ENCODE measurements at places on chromosomes 7 and 10.

- no peak for DNase-seq
Observed at GRCh38 chr7:101068401-101068800, 16.9 kb upstream of the TRIM56 start.

DNA sequence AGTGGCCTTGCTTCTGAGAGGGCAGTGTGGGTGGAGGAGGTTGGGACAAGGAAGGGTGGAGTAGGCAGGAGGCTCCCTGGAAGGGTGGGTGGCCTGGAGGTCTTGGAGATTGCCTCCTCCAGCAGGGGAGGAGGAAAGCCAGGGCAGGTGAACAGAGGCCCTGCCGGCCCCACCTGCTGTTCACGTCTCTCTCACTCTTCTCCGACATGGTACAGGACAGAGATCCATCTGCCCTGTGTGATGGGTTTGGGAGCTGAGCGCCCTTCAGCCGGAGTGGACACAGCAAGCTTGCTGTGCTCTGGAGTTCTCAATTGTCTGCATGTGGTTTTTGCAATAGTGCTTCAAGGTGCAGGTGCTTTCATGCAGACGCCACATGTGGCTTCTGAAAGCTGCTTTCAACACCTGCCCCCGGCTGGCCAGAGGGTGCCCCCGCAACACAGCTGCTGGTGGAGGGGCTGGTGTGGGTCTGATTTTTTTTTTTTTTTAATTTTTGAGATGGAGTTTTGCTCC, 82.8 kb upstream of the GNA12 start:
- no peak for DNase-seq

GRCh38 chr10:20847512-20847911, 49.6 kb downstream of the NEBL start:
- DNase-seq: no peak

GRCh38 chr7:150862356-150862755, 10.0 kb downstream of the AOC1 start:
- DNase-seq: no peak

DNA sequence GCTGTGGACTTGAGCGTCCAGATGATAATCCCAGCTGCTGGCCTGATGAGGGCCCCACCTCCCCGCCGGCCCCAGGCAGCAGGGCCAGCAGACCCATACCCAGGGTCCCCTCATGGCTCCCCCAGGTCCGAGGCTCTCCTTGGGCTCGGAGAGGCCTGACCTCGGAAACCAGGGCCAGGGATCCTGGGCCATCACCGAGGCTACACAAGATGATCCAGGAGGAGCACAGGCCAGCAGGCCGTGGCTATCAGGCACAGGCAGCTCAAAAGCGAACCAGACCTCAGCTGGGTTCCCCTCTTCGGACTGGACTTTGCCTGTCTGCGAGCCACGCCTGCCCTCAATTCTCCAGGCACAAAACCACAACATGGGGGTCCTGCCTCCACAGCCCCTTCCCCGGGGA, 17.4 kb downstream of the PDGFA start:
- DNase-seq: no peak

GRCh38 chr10:116723428-116724281, 18.7 kb downstream of the HSPA12A start:
- no peak for DNase-seq

GRCh38 chr7:22115689-22116088, 170.0 kb upstream of the CDCA7L start:
- DNase-seq: no peak

GRCh38 chr10:73244866-73245477, 2.1 kb downstream of the DNAJC9 start:
- DNase-seq: no peak

DNA sequence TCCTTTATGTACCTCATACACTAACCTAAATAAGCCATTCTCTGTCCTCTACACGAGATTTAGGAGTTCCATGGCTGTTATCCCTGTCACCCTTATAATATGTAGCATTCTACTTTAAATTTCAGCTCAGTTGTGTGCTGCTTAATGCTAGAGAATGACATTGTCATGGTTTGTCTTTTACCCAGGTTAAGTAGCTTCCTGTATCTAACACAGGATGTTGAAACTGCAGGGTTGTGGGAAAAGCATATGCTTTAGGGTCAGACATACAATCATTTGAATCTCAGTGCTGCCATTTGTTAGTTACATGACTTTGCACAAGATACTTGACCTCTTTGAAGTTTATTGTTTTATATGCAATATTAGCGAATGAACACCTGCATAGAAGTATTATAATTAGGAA, 235.1 kb upstream of the CACNA2D1 start:
- peak; percentile 25 for DNase-seq

DNA sequence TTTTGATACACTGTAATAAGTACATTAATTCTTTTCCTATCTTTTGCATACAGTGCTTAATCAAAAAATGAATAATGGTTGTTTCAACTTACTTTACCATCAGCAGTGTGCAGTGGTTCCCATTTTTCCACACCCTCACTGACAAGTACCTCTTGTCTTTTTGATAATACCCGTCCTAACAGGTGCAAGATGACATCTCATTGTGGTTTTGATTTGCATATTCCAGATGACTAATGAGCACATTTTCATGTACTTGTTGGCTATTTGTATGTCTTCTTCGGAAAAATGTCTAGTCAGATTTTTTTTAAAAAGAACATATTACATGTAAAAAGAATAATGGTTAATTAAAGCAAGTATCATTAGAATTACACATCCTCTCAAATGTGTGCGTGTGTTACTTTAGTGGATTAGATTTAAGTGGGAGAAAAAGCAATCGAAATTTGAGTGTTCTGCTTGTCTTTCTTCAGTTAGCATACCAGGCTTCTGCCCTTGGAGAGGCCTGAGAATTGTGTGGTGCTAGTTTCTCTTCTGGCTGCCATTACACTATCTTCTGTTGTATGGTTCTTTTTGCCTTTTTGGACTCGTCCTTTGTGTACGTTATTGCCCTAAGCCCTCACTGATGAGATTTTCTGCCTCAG, 291.2 kb downstream of the AUTS2 start:
- DNase-seq: no peak

GRCh38 chr7:117375380-117375779, 51.9 kb downstream of the ASZ1 start:
- no peak for DNase-seq

DNA sequence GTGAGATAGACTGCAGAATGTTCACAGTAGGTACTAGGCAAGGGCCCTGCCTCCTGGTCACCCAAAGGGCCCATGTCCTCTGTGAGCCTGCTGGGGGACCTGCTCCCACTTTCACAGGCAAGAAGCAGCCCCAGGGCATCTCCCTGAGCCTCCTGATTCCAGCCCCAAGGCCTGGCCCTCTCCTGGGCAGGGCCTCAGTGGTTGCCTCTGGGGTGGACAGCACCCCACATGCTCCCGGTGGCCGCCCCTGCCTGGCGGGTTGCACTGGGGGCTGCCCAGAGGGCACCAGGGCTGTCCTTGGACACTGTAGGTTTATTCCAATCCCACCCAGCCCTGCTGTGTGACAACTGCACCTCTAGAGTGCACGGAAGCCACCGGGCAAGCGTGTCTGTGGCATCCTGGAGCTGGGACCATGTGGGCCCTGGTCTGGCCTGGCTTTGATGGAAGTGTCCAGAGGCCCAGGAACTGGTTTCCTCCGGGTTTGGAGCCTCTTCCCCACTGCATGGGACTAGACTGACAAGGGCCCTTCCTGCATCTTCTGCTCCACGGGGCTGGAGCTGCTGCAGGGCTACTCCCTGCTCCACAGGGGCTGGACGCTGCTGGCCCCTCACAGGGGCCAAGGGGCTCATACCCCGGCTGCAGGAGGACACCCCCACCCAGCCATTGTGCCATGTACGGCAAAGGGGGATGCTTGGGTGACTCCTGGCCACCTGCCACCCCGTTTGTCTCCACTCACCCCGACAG, 25.0 kb upstream of the SYCE1 start:
- no peak for DNase-seq

DNA sequence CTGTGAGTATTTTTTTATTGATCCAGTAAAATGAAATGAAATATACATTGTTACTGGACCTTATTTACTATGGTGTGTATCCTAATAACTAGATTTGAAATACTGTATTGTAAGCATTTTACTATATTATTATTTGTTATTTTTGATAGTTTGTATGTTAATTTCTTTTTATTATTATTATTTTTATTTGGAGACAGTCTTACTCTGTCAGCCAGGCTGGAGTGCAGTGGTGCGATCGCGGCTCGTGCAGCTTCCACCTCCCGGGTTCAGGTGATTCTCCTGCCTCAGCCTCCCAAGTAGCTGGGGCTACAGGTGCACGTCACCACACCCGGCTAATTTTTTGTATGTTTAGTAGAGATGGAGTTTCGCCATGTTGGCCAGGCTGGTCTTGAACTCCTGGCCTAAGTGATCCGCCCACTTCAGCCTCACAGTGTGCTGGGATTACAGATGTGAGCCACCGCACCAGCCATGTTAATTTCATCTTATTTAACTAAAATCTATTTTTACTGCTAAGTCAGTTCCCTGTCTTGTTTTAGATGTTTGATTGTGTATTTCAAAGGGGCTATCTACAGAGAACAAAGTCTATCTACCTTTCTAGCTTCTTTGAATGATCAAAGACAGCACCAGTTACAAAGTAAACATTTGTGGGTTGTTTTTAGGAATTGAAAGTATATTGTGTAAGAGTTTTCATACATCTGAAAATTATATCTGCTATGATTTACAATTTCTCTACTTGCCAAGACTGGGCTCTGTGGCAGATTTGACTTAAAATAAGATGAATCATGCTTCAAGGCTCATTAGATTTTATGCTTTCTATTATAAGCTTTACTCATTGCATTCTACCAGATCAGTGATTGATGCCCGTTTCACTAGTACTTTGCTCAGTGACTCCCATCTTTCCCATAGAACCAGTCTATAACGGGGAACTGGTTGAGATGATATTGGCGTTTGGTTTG, 41.6 kb downstream of the CDC123 start:
- no peak for DNase-seq

DNA sequence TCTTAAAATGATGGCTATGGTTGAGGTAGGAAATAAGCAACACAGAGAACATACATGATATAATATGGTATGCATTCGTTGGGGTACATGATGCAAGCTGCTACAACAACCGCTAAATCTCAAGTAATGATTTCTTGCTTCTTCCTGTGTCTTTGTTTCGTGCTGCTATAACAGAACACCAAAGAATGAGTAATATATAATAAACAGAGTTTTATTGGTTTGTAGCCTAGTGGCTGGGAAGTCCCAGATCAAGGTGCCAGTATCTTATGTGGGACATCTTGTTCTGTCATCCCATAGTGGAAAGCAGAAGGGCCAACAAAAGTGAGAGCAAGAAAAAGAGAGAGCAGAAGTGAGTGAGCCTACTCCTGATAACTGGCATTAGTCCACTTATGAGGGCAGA, 689.7 kb downstream of the SUGCT start:
- DNase-seq: no peak

GRCh38 chr7:115023219-115023618, 101.3 kb downstream of the MDFIC start:
- DNase-seq: no peak

DNA sequence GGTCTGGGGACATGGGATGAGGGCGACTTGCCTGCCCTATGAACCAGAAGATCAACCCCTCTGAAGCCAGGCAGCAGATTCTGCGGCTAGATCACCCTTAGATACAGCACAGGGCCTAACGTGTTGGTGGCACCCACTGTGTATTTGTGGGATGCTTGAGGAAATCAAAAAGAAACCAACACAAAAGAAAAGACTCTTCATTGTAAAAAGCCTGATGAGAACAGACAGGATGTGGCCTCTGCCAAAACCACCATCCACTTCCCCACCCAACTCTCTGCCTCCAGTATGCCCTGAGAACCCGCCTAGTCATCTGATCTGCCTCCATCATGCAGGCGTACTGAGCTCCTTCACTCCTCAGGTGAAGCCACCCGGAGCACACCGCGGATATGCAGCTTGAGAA, 97.2 kb upstream of the INSYN2A start:
- DNase-seq: peak; percentile 16

GRCh38 chr10:44806950-44807349, 104.2 kb upstream of the TMEM72 start:
- DNase-seq: no peak

GRCh38 chr10:124677293-124677699, 66.9 kb downstream of the FAM53B start:
- no peak for DNase-seq

GRCh38 chr10:110304394-110304779, 333 bp downstream of the SMNDC1 start:
- DNase-seq: peak; percentile 73

DNA sequence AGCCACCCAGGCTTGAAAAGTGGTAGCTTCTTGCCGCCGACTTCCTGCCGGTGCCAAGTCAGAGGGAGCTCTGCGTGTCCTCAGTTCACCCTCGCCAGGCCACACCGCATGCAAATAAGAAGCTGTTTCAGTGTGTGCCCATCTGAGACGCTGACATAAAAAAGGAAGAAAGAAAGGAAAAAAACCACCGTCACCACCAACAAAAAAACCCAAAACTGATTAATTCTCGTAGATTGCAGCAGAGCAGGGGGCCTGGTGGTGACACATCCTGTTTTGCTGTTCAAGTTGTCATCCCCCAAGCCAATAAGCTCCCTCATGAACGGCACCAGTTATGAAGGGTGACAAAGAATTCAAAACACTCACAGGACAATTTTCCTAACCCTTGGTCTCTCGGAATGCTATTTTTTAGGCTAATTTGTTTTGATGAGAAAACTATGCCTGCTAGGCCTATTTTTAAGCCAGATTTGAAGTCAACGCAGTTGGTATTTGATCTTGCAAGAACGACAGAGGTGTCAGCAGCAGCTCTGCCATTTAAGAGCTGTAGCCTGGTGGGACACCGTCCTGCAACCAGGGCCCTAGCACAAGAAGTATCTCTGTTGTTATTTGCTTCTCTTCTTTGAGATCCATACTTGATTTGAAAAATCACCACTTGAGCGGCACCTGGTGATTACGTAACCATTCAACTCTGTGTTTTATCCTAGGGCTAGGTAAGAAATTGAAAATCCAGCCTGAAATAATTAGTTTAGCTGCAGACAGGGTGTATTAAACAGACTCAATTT, 145.6 kb downstream of the PFKFB3 start:
- no peak for DNase-seq

- peak; percentile 97 for DNase-seq
Observed at GRCh38 chr10:28381903-28382347, 79.1 kb upstream of the MPP7 start.

DNA sequence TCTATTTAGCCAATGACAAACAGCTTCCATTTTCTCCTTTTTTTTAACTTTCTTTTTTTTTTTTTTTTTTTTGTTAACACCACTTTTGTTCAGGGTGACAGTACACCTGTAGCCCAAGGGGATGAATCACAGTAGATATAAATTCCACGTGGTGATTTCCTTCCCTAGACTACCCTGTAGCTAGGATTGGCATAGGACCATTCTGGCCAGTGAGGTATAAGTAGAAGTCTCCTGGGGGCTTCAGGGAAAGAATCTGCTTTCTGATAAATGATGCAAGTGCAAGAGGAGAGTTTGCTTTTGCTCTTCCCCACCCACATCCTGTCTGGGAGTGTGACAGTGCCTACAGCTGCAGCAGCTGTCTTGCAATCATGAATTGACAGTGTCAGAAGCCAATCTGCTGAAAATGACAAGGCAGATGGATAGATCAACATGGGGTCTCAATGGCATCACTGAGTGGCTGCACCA, 63.2 kb upstream of the TOMM7 start:
- DNase-seq: peak; percentile 90

Measured in DMS53 (cell line).